Dermis blood vessel endothelial cell (primary cell): ENCODE measurements at places on chromosomes 2 and 18. TPM values are rescaled to one million over a fixed set of nuclear protein-coding genes. Genes with fewer than 3 reads are reported as not detected.

GRCh38 chr2:234977228-234977679 lies 25.4 kb downstream of the SH3BP4 start:
- DNase-seq: no peak

GRCh38 chr2:217934321-217935131 lies 68.3 kb downstream of the TNS1 start:
- peak; percentile 43 for DNase-seq

GRCh38 chr2:1515986-1516797 lies 102.9 kb downstream of the TPO start:
- DNase-seq: no peak

Gene CREG2
- total RNA-seq: 1.0 and 1.4 TPM in 2 replicates

Gene SLC19A3
- 0.14 TPM in 1 of 2 replicates, not detected in the other for total RNA-seq

Gene SERPINB3
- total RNA-seq: 0.17 TPM in 1 of 2 replicates, not detected in the other
